ENCODE measurements at places on chromosomes 6 and 20.

DNA sequence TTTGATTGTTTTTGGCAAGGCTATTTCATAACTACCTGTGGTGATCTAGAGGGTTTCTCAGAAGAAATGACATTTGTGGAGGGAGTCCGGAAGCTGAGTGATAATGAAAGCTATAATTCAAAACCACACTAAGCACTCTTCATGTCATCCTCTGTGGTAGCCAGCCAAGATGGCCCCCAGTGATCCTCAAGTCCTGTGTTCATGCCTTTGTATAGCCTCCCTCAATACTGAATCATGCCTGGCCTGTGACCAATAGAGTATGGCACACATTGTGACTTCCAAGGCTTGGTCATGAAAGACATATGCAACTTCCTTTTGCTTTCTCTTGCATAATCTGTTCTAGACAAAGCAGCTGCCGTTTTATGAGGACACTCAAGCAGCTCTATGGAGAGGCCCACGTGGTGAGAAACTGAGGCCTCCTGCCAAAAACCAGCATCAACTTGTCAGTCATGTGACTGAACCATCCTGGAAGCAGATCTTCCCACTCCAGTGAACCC, 12.8 kb upstream of the DNAAF9 start:
- no peak for DNase-seq

GRCh38 chr6:15036690-15037245, 209.1 kb upstream of the JARID2 start:
- DNase-seq = no peak

DNA sequence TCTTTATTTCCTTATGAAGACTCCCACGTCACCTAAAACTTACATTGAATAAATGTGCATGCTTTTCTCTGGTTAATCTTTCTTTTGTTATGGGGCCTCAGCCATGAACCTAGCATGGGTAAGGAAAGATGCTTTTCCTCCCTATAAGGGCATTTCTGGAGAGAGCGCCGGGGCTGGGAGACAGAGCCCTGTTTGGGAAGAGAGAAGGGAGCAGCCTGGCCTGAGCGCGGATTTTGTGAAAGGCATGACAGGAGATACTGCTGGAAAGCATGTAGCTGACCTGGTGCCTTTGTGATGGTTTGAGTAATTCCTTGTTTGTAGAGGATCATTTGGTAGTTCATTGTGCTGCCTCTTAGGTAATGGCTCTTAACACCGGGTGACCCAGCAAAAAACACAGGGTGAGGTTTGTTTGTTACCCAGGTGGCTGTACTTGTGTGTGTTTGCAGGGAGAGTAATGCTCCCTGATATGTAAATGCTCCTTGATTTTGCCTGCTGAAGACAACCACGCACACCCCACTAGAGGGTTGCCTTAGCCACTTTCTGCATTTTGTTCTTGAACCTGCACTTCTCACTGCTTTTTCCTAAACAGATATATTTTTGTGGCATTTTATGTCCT, 59.2 kb downstream of the ANKRD6 start:
- DNase-seq = no peak

DNA sequence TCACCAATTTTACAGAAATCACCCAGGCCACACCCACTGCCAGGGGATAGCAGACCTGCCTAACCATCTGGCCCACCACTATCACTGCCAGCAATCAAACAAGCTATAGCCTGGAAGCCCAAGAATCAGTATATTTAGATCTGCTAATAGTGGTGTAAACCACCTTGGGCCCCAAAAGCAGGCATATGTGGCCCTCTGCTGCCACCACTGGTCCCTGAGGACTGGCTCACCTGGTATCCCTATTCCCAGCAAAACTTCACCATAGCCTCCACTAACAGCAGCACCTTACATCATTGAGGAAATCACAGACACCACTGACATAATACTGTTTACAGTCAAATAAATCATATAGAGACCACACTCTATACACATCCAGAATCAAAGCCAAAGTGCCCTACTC, 880.4 kb upstream of the MAN1A1 start:
- no peak for DNase-seq
